ENCODE measurements at places on chromosomes 3 and 15.

DNA sequence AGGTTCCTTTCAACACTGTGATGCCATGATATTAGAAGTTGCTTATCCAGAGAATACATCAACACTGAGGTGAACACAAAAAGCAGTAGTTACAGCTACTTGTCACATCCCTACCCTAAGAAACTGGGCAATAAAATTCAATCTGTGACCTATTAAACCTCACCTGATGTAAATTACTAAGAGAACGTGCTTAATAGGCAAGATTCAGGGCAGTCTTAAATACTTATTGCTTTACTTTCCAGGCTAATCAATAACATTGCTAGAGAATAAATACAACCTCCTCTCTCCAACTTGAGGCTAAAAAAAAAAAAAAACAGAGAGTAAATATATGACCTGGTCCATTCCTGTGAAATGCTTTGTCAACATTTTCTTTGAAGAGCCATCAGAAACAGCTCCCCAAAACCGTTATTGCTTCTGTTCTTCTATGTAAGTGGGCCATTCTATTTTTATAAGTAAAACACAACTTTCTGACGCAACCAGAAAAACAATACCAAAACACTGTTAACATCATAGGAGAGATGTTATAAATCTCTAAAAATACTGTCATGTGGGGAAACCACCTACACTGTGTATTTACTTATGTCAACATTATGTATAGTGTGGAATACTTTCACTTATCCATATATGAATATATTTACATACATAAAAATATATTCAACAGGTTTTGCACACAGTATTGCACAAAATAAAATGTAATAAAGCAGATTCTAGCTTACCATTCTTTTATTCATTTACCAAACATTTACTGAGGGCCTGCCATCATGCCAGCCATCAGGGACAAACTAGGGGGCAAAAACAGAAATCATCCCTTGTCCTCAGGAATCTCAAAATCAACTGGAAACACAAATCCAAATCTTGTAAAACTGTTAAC lies 2.7 kb downstream of the NKIRAS1 start:
- DNase-seq: no peak

- DNase-seq: no peak
These were observed 493.1 kb downstream of the FHIT start for GRCh38 chr3:60758171-60758570.

DNA sequence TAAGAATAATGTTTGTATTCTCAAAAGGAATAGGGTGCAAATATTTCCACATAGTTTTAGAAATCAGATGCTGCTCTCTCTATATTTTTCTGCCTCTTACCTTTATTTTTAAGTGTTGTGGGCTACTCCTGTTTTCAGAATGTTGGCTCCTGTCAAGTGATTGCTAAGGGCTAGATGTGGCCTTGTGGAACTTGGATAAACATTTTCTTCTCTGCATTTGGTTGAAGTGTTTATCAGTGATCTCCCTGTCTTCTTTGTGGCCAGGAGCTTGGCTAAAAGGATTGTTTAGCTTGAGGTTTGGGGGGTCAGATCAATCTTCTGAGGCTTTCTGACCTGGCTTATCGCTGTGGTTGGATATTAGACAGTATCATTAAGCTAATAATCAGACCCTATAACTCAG lies 112.6 kb downstream of the TCF12 start:
- DNase-seq: no peak

DNA sequence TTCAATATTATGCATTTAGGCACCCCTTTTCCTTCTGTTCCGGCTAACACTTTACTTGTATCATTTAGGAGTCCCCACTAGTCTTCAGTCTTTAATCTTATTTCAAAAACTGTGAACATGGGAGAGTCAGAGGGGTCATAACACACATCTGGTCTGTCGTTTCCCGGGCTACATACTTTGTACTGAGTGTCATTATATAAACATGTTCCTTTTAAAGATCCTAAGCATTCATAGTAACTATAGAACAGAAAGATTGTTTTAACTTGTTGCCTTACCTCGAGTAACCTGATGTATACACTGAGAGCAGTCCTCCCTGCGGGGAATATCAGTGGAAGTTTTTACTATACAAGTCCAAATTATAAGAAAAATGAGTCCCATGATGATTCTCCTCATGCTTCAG lies 78.2 kb upstream of the VEPH1 start:
- no peak for DNase-seq

DNA sequence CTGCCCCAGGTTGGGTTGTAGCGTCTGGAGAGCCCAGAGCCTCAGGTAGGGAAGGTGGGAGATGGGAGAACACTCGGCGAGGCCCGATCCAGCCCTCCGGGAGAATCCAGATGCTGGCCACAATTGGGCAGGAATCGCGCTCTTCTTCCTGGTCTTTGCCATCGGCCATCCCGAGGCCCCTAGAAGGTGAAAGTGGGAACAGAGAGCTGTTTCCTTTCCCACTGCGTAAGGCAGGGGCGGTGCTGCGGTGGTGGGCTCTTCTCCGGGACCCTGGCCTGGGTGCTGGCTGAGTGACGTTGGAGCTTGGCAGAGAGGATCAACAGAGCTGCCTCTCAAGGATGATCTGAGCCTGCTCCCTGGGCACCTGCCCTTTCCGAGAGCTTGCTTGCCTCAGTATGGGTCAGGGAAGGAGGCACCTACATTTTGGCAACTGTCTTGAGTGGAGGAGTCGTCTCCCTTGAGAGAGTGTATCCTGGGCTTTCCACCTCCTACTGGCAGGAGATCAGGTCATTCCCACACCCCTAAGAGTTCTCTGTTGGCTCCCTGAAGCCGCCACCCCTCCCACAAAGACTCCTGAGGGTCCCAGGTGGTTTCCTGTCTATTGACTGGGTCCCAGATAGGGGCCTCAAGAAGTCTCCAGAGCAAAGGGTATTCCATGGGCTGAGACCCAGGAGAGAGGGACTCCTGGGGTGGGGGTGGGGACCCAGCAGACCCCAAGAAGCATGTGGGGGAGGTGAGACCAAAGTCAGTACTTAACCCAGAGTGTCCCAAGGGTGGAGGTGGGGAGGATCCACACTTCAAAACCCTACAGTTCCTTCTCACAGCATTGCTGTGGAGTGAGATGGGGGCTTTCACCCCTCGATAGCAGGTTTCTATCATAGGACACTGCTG lies 1.6 kb downstream of the C15orf39 start:
- no peak for DNase-seq

GRCh38 chr3:172517859-172518466 lies 5.3 kb downstream of the TNFSF10 start:
- no peak for DNase-seq

GRCh38 chr3:134299185-134299887 lies 48.7 kb upstream of the RYK start:
- DNase-seq: no peak

DNA sequence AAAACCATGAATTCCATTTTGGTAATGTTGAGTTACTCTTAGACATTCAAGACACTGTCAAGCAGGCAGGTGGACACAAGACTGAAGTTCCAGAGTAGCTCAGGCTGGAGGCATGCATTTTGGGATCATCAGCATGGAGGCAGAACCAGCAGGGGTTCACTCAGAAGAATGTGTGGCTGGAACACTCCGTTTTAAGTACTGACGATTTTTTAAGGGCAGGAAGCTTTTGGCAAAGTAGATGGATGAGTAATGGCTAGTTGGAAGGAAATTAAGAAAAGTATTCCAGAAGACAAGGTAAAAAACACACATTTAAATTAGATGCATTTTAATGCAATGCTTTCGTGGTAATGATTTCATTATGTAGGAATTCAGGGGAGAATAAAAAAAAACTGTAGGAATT lies 420.4 kb downstream of the ROBO2 start:
- DNase-seq: no peak

GRCh38 chr15:58554758-58555157 lies 123.0 kb downstream of the LIPC start:
- DNase-seq: no peak

- no peak for DNase-seq
These were observed 96.6 kb upstream of the WNT7A start for GRCh38 chr3:13976469-13976868.

DNA sequence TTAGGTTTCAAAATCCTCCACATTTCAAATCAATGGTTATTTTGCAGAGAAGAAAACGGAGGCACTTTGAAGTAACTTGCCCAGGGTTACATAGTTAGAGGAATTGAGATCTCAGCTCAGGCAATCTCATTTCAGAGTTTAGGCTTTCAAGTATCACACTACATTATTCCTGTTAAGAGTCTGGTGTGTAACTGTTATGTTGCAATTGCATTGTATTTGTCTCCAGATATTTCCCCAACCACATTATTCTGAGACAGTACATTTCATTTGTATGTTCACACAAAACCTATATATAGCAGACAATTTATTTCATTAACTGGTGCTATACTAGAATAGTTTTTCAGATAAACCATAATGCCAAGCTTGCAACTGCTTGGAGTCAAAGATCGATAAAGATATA lies 154.2 kb upstream of the TSPAN3 start:
- no peak for DNase-seq

GRCh38 chr15:65048241-65048640 lies 3.1 kb downstream of the SLC51B start:
- no peak for DNase-seq

Measured in GM19239 (cell line).